Calu3 (cell line): ENCODE measurements at places on chromosomes 12 and 14.

GRCh38 chr12:57846285-57846576 is 298 bp downstream of the CTDSP2 start:
- DNase-seq, result no peak

- peak; percentile 91 for DNase-seq
Observed at GRCh38 chr12:26271889-26272492, 76.6 kb downstream of the SSPN start.

GRCh38 chr14:82854901-82855300 is 1321.2 kb upstream of the SEL1L start:
- DNase-seq, result no peak

- no peak for DNase-seq
Observed at GRCh38 chr14:57169901-57170300, 98.8 kb downstream of the EXOC5 start.

DNA sequence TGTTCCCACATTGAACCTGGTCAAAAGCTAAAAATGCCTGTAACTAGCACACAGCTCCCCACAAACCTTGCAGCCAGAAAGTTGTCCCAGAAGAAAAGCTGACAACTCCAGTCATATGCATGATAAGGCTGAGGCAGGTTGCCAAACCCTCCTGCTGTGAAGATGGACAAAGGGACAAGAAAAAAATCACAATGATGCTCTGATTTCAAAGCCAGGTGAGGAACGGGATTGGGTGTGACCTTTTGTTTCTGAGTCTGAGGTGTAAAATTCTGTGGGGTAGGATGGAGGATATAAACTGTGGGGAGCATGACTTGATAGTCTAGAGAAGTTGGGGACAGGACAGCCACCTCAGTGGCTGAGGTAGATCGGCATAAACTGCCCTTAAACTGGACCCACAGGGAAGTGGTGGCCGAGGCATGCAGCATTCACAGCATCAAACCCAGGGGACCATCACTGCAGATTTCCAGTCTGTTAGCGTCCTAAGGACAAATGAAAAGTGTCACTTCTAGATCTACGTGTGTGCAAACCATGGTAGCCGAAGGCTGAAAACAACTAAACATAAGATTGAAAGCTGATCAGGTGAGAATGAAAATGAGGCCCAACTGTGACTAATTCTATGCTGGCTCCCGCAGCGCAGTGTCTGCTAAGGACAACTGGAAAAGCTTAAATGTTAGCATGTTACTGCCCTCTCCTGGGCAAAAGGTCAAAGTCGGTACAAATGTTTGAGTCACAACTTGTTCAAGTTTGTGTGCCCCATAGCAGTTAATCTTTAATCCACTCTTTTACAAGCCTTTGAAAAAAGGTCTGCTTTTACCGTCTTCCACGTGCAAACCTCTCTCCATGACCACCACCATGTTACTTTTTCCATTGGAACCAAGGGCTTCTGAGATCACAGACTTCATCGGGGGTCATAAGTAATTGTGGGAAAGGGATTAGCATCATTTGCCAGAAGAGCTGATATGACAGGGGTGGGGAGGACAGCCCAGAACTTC is 39.8 kb downstream of the GRIN2B start:
- DNase-seq, result peak; percentile 73

GRCh38 chr12:65795453-65795852 is 28.8 kb upstream of the HMGA2 start:
- DNase-seq, result no peak

GRCh38 chr14:103056322-103057027 is 874 bp downstream of the CDC42BPB start:
- peak; percentile 67 for DNase-seq

DNA sequence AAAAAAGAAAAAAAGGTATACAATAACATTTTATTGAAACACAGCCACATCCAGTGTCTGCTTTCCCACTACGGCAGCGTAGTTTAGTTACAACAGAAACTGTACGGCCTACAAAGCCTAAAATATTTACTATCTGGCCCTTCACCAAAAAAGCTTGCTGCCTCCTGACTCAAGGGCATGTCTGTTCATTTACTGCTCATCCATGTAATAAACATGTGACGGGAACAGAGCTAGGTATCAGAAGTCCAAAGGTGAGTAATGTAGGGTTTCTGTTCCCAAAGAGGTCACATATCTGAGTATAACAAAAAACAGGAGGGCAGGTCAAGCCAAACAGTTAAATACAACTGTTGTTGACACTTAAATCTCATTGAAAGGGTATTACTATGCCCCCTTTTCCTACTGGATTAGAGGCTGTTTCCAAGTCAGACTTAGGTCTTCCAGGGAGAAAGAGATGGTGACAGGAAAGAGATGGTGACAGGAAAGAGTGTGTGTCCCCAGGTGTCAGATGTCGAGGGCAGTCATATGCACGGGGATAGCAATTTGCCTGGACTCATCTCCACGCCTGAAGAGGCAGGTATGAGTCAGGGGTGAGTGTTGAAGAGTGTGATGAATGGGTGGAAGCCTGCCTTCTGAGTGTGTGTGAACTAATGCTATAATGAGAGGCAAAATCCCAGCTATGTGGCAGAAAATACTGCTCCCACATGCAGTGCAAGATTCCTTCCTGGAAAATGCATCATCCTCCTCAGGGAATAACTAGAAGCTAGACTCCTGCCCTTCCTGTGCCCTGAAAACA is 77.7 kb downstream of the MAP3K9 start:
- no peak for DNase-seq

GRCh38 chr14:23300687-23301223 is 1.9 kb downstream of the PPP1R3E start:
- peak; percentile 13 for DNase-seq

DNA sequence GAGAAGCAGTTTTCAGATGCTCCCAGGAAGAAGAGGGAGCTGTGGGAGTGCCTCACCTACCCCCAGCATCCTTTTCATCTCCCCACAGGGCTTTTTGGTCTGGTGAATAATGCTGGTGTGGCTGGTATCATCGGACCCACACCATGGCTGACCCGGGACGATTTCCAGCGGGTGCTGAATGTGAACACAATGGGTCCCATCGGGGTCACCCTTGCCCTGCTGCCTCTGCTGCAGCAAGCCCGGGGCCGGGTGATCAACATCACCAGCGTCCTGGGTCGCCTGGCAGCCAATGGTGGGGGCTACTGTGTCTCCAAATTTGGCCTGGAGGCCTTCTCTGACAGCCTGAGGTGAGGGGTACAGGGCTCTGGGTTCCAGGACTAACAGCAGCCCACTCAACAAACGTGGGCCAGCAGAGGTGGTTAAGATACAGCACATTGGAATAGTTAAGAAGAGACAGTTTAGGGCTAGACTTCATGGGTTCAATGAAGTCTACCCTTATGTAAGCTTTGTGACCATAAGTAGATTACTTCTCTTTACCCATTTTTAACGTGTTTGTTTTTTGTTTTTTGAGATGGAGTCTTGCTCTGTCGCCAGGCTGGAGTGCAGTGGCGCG is 1.5 kb downstream of the RDH5 start:
- DNase-seq, result no peak

DNA sequence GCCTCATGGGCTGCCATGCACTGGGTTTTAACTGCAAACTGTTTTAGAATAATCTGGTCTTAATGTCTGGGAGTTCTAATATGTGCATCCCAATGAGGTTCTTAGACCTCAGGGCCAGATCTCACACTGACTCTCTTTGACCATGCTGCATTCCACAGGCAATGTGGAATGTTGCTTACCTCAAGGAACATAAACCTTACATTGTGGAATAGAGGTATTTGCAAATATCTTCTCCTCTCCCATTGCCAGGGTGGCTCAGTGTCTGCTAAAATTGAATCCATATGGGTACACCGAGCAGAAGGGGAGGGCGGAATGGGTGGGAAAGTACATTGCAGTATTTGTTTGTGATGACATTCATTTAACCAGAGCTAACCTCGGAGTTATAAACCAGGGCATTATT is 78.6 kb downstream of the CHST11 start:
- DNase-seq, result no peak

- DNase-seq, result no peak
Observed at GRCh38 chr14:64238631-64239030, 55.5 kb downstream of the ESR2 start.

- DNase-seq, result no peak
Observed at GRCh38 chr14:71086567-71086966, 179.3 kb downstream of the PCNX1 start.

DNA sequence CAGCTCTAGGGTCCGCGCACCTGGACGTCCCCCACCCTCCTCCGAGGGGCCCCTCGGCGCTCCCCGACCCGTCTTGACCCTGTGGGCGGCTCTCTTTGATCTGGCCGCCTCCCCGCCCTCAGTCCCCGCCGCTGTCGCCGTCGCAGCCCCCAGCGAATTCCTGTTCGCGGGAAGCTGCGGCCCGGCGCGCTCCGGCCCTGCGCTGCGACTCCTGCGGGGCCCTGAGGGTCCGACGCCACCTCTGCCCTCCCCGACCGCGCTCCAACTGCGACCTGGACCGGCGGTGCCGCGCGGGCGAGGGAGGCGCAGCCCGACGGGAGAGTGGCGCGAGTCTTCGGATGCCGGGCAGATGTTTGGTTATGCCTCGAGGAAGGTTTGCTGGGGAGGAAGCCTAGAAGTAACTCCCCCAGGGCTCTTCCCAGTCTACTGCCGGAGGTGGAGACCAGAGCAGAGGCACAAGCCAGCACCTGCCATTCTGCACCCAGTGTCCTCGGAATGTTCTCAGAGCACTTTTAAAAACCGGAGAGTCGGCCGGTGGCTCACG is 440 bp upstream of the ISM2 start:
- DNase-seq, result no peak

GRCh38 chr12:48156652-48157017 is 680 bp downstream of the ASB8 start:
- DNase-seq, result no peak

DNA sequence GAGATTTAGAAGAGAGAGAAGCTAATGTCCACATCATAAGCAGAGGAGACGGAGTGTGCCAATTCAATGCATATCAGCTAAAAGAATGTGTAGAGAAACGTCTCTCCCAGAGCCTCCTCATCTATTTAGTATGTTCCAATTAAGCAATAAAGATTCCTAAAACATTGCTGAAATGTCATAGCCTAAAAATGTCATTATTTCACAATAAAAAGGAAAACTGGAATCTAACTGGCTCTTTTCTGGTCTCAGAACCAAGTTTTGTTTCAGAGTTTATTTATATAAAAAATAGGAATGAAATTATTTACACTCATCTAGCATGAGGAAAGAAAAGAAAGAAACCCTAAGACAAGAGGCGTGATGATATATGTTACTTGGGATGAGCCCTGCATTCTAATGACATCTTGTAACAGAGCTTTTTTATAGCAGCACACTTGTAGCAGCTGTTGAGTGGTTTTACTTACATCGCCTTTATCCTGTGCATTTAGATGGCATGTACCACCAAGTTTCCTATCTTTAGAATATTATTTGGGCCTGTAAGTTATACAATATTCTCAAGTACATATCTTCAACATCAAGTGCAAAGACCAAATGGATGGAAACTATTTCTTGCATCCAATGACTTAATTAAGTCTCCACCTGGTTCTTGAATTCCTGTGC is 266.3 kb upstream of the PRKD1 start:
- no peak for DNase-seq

- DNase-seq, result no peak
Observed at GRCh38 chr12:59742841-59743240, 147.0 kb downstream of the SLC16A7 start.

GRCh38 chr12:89787763-89788162 is 79.1 kb upstream of the ATP2B1 start:
- no peak for DNase-seq

GRCh38 chr12:106903241-106903945 is 52.3 kb upstream of the TMEM263 start:
- DNase-seq, result peak; percentile 94

DNA sequence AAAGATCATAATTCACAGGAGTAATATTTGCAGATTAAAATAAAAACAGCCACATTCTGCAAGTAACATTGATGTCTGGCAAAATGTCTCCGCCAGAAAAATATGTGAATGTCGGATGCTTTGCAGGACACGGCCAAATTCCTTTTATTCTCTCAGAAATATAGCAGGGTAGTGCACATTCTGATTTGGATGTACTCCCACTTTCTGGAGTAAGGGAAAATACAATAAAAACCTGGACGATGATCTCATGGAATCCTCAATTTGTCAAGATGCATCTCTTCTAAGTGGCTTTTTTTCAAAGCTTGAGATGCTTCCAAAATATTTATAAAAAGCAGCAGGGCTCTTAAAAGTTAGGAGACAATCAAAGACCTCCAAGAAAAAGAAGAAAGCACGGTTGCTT is 133.3 kb downstream of the TBX5 start:
- no peak for DNase-seq

DNA sequence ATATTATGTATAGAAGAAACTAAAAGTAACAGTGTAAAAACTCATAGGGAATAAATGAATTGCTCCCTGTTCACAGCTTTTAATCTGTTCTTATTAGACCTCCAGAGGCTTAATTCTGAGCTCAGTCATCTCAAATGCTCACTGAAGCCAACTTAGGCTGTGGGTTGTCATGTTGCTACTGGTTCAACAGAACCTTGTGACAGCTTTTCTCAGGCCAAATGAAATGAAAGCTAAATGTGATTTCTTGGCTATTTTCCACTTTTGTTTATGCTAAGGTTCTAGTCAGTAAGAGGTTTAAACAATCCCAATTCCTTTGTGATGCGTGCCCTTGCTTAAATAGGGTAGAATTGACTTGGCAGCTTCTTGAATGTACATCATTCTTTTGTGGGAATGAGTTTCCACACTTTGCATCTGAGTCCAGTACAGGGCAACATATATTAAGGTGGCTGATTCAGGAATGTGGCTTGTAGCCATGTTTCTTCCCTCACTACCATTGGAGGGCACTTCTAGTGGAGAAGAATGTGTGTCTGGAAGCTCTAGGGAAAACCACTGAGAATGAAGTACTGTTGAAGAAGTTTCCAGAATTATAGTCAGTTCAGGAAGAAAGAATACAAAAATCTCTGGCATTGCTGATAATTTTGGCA is 156.4 kb downstream of the NEDD1 start:
- DNase-seq, result no peak

DNA sequence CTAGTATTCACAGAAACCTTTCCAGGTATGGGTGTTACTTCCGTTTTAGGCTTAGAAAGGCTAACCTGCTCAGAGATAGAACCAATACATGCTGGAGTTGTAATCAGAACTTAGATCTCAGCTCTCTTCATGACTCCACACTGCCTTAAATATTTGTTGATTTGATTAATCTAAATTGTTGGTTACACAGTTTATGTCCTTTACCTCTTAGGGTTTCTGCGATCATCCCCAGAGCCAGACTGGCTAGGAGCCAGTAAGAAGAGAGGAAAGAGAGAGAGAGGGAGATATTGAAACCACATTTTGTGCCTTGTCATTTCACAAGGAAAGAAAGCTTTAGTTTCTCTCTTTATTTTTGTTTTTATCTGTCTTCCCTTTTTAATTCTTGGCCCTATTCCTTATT is 16.8 kb upstream of the MGP start:
- DNase-seq, result no peak

DNA sequence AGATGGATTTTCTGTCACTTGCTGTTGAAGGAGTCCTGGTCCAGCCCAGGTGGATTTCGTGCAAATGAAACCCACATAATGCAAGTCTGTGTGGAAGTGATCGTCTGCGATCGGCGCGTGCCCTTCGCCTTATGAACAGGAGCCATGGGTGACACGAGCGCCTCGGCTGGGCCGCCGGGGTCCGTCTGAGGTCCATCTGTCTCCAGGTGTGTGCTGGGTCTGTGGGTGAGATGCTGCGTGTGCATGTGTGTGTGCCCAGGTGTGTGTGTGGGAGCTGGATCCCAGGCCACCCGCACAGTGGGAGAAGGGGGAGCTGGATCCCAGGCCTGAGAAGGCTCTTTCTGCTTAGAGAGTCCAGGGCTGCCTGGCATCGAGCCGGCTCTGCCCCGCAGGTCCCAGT is 53.8 kb downstream of the GALNT9 start:
- no peak for DNase-seq

- no peak for DNase-seq
Observed at GRCh38 chr12:85642288-85642687, 193.9 kb downstream of the RASSF9 start.

- no peak for DNase-seq
Observed at GRCh38 chr12:97168804-97169203, 261.7 kb downstream of the NEDD1 start.
